ENCODE measurements at places on chromosomes 12 and 14.
A peak's percentile ranks its signal among the peaks of the same experiment; 100 is the strongest.

DNA sequence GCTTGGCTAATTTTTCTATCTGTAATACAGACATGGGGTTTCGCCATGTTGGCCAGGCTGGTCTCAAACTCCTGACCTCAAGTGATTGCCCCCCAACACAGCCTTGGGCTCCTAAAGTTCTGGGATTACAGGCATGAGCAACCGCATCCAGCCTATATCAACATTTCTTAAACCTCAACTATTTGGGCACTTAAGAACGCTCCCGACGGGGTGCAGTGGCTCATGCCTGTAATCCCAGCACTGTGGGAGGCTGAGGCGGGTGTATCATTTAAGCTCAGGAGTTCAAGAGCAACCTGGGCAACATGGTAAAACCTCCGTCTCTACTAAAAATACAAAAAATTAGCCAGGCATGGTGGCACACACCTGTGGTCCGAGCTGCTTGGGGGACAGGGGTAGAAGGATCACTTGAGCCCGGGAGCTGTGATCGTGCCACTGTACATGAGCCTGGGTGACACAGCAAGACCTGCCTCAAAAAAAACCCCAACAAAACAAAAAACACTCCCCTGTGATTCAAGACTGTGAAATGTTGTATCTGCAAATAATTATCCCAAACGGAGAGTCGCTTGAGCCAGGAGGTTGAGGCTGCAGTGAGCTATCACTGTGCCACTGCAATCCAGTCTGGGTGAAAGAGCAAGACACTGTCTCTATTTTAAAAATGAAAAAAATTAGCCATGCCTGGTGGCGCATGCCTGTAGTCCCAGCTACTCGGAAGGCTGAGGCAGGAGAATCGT is 21.5 kb downstream of the PPTC7 start:
- no peak for DNase-seq

DNA sequence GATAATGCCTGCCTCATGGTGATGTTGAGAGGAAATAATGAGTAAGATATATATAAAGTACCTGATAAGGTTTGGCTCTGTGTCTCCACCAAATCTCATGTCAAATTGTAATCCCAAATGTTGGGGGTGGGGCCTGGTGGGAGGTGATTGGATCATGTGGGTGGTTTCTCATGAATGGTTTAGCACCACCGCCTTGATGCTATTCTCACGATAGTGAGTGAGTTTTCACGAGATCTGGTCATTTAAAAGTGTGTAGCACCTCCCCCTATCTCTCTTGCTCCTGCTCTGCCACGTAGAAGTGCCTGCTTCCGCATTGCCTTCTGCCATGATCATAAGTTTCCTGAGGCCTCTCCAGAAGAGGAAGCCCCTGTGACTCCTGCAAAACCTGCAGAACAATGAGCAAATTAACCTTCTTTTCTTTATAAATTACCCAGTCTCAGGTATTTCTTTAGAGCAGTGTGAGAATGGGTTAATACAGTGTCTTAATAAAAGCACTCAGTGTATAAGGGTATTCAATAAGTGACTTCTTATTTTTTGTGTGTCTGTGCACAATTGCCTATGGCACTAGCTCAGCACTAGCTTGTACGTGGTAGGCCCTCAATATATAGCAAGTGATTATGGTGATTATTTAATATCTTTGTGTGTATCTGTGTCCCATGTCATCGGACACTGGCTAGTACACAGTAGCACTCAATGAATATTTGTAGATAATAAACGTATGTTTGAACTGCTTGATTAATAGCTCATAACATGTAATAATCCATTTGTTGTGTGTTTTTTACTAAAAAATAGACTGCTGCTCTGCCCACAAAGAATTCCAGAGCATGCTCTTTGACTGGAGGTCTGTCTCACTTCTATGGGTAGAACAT is 138.1 kb upstream of the LMNTD1 start:
- DNase-seq, result no peak

GRCh38 chr12:95239216-95239615 is 21.6 kb downstream of the VEZT start:
- peak; percentile 37 for DNase-seq

GRCh38 chr14:32524609-32525375 is 195.7 kb downstream of the AKAP6 start:
- DNase-seq, result no peak

DNA sequence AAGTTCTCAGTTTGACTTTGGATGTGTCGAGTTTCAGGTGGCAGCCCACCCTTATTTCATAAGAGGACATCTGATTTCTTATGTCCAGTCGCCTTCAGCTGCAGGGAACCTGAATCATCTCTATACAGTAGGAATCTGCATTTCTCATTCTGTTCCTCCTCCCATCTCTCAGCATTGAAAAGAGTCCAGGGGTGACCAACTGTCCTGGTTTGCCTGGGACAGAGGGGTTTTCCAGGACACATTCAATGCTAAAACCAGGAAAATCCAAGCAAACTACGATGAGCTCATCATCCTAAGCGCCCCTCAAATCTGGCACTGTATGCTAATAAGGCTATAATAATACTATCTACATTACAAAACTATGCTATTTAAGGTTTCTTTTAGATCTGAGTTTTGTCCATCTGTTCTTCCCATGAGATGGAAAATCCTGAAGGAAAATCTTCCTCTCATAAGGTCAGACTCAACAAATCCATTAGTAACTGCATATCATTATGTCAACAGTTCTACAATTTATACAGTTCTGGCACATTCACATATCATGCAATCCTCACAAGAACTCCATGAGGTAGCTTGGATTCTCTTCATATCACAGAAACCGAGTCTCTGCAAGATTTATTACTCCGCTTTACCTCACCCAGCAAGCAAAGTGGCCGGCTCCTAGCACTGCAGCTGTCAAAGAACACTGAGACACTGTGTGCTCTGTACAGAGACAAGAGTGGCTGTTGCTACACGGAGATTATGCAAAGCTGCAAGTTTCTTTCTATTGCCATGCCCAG is 15.6 kb upstream of the CALM1 start:
- DNase-seq, result peak; percentile 24

DNA sequence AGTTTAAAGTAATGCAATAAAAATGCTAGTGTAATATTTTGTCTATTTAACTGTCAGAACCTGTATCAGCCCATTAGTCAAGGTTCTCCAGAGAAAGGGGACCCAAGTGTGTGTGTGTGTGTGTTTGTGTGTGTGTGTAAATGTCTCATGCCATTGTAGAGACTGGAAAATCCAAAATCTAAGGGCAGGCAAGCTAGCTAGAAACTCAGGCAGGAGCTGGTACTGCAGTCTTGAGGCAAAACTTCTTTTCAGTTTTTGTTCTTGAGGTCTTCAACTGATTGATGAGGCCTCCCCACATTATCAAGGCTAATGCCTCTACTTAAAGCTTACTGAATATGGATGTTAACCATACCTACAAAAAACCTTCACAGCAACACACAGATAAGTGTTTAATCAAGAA is 126.7 kb downstream of the PRKD1 start:
- no peak for DNase-seq
